ENCODE measurements at places on chromosomes 13 and 19.

GRCh38 chr13:21219036-21219381 lies 42.6 kb downstream of the MRPL57 start:
- no peak for DNase-seq

DNA sequence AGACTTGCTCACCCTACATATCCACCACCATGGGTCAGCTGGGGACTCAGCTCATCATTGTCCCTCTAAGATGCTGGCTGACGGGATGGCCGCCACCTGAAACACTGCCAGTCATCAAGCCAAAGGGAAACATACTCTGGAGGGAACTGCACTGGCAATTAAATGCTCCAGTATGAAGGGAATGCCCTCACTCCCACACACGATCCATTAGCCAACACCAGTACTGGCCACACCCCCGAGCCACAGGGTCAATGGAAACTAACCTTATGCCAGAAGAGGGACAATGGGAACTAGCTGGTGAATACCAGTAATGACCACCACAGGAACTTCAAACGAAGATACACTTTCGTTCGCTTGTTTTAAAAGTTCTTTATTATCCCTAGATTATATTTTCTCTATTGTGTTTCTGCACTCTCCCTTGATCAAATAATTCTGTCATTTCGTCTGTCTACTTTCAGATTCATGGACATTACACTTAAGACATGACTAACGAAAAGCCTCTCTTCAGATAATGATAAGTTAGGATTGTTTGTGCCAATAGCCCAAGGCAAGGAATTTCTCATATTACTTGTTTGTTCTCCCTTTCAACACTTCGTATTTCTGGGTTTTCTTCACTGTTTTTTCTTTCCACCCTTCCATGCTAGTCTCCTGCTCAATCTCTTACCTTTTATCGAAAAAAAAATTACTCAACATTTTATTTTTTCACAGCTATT lies 1.7 kb upstream of the ZNF507 start:
- no peak for DNase-seq

GRCh38 chr13:49146950-49147355 lies 73.2 kb upstream of the MLNR start:
- peak; percentile 18 for DNase-seq

DNA sequence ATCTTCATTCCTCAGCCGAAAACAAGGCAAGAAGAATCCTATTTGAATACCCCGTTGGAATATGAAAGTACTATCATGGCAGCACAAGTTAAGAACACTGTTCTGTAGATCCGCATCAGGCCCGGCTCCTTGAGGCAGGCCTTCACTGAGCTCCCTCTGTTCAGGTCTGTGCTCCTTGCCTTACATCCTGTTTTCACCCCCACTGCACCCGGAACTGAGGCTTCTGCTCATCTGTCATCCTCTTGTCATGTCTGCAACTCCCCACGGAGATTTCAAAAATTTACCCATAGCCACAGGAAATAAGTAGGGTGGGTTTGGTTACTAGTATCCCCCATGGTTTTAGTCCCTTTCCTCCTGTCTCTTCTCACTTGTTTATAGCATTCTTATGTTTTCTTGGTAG lies 861.9 kb downstream of the GPC5 start:
- DNase-seq: no peak

DNA sequence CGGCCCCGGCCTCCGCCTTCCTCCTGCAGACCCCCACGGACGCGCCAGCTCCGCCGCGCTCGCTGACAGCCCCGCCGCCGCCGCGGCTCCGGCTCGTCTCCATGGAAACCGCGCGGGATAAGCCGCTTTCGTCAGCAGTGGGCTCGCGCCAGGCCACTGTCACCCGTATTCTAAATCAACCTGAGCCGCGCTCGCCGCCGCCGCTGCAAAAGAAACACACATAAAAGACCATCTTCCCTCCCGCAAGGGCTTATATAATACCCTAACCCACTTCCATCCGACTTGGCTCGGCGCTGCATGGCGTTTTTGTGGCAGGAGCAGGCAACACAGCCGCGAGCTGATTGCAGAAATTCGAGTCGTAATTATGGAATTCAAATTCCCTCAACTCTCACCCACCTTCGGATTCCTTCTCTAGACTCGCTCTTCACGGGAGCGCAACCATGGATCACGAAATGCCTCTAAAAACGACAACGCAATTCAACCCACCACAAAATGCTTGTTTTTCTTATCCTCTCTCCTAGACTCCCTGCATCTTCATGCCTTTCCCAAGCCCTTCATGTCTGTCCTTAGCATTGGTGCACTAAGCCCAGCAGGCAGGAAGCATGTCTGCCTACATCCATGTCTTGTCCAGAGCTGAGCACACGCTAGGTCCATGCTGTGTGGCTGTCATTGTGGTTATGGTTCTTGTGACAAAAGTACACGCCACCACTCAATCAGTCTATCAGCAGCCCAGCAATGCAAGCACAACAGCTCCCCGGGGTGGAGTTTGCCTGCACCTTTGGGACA lies at the start of gene AMER2:
TSS of gene AMER2 (minus strand) at position 772 of the 786 bp plus-strand sequence. CDS start at position 103, 669 bp downstream.
- DNase-seq: no peak

GRCh38 chr13:41296879-41297646 lies 14.0 kb upstream of the NAA16 start:
- DNase-seq: no peak

- DNase-seq: no peak
Measured at GRCh38 chr13:50400035-50400726, 384.9 kb downstream of the KCNRG start.

DNA sequence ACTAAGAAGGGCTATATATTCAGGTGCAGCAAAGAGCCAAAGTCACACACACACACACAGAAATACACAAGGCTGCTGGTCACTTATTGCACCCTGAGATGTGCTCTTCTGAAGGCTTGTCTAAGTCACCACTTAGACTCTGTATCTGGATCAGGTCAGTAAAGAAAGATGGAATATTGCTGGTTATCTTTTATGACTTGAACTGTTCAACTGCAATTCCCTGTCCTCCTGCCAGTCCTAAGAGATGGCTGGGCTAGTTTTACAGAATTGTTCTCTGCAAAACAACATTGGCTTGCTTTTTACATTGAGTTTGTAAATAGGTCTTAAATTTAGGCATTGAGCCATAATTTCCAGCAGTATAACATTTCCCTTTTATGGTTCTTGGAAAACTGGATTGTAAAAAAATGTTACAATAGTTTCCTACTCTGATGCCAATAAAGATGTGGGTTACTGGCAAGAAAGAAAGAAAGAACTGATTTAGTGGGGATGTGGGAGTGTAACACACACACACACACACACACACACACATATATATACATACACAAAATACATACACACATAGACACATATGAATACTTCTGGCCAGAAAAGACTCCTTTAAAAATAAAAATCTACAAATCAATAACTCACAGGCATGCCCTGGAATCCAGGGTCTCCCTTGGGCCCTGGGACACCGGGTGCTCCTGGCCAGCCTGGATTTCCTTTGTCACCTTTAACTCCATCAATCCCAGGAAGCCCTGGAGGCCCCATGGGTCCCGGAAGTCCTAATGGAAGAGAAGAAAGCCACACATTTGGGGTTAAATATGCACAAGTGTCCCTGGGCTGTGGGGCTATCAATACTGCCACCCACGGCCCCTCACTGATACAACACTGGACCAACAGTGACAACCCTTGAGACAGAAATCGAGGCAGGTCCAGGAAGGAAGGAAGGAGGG lies 137.7 kb downstream of the COL4A1 start:
- no peak for DNase-seq

GRCh38 chr13:77749344-77749880 lies 51.9 kb downstream of the SLAIN1 start:
- DNase-seq: no peak

GRCh38 chr19:33248553-33248953 lies 22.9 kb upstream of the SLC7A10 start:
- no peak for DNase-seq

DNA sequence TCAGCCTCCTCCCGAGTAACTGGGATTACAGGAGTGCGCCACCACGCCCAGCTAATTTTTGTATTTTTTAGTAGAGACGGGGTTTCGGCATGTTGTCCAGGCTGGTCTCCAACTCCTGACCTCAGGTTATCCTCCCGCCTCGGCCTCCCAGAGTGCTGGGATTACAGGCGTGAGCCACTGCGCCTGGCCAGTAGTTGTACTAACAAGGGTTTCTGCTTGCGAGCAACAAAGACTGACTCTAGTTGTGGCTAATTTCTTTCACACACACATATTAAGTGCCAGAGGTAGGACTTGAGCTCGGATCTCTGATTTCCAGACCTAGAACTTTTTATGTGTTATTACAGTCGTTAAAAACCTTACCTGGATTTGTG lies 635 bp upstream of the PCCA start:
- no peak for DNase-seq

DNA sequence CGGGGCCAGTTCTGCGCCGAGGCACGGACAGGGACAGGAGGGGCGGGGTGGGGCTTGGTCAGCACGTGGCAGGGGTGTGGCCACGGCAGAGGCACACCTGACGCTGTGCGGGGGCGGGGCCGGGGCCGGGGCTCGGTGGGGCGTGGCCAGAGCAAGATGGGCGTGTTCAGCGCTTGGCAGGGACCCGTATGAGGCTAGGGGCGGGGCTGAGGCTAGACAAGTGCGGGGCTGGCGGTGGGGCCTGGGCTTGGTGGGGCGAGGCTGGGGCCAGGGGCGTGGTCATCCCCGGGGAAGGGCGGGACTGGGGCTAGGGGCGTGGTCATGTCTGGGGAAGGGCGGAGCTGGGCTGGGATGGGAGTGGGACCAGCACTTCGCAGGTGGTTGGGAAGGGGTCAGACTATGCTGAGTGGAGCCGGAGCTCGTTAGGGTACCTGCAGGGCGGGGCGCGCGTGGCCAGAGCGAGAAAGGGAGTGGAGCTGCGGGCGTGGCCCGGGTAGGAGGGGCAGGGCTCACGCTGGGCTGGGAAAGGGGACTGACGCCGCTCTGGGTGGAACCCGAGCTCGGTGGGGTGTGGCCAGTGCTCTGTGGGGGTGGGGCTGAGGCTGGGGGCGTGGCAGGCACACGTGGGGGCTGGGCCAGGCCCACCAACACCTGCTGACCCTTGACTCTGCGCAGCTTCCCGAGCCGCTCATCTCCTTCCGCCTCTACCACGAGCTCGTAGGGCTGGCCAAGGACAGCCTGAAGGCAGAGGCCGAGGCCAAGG lies 12.8 kb downstream of the POLR2E start:
- DNase-seq: no peak

DNA sequence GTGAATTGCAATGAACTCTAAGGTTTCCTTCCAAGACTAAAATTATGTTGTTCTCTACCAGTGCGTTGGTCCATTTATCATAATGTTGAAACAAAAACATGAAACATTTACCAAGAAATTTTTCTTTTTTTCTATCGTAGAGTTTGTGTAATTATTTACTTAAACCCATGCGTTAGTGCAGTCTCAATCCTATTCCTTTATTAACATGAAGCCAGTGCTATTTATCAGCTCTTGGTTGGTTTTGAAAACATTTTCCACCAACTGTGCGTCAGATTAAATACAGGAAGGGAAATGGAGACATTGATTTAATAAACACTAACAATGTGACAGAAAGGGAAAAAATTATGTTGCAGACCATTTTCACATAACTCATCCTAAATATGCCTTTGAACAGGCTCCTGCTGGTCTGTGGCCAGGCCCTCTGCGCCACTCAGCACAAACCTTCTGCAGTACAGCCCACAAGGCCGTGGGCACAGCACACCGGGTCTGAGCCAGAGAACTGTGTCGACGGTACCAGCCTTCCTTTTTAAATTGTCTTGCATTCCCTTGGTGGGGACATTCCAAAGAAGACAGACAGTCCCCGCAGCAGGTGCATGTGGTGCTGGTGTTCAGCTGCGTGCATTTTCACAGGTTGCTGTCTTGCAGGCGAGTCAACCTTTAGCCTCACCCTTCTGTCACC lies 135.8 kb downstream of the SHISA2 start:
- DNase-seq: no peak

GRCh38 chr13:113458253-113459065 lies 5.2 kb upstream of the ADPRHL1 start:
- DNase-seq: no peak

DNA sequence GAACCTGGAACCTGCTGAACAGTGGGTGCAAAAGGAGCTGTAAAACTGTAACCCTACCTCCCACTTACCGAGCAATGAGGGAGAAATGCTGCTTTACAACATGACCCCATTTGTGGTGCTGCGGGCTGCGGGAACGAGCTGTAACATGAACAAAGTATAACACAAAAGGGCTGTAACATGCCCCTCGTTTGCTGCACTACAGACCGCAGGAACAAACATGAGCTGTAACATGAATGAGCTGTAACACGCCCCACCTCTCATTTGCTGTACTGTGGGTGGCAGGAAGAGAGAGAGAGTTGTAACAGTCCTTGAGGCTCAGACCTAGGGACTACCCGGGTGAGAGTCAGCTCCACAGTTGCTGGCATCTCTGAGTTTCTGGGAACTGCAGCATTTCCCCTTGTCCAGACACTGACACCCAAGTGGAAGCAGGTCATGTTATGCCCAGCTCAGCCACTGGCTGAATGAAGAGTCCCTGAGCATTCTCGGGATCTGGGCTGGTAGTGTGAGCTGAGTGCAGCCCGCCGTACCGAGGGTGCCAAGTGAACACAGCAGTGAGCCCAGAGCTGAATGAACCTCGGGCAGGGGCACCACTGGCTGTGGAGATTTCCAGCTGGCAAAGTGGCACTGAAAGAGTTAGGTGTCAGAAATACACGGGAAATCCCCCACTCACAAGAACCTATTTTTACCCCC lies 1385.3 kb upstream of the SPRY2 start:
- no peak for DNase-seq

DNA sequence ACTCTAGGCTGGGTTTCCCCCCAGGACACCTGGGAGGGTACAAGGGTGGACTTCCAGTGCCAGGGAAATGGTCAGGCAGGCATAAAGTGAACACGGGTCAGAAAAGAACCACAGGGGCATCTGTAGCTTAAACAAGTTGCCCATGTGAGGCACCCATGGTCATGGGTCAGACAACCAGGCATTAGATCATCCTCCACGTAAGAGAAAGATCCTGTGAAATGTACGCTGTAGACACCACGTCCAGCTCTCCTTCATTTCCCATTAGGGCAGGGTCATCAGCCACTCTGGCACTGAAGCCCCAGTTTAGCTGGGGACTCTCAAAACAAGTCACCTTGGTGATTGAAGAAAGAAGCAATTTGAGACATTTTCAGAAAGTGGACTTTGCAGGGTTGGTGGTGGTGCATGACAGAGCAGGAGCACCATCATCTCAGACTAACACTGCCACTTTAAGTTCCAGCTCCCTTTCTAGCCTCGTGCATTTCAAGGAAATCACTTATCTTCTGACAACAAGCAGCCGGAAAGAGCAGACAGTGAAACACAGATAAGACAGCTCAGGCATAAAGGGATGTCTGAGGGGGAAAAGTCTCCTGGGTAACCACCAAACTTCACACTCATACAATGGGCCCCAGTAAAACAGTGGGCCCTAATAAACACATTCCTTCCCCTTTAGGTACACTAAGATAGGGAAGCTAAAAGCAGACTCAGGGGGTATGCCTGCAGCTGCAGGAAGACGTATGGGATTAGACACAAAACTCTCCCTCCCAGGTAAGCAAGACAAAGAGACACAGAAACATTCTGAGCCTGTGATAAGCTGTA lies 16.1 kb upstream of the SIGLEC6 start:
- DNase-seq: peak; percentile 12

- DNase-seq: no peak
Measured at GRCh38 chr13:111178402-111178801, 63.3 kb downstream of the ARHGEF7 start.

- peak; percentile 50 for DNase-seq
Measured at GRCh38 chr13:99323488-99323887, 16.3 kb upstream of the GPR183 start.
